Activated CD4-positive, alpha-beta T cell treated with anti-CD3 and anti-CD28 coated beads for 4 hours (primary cell): ENCODE measurements at places on chromosomes 12 and 14.

- no peak for DNase-seq
Measured at GRCh38 chr12:124401704-124402221, 106.9 kb downstream of the RFLNA start.

DNA sequence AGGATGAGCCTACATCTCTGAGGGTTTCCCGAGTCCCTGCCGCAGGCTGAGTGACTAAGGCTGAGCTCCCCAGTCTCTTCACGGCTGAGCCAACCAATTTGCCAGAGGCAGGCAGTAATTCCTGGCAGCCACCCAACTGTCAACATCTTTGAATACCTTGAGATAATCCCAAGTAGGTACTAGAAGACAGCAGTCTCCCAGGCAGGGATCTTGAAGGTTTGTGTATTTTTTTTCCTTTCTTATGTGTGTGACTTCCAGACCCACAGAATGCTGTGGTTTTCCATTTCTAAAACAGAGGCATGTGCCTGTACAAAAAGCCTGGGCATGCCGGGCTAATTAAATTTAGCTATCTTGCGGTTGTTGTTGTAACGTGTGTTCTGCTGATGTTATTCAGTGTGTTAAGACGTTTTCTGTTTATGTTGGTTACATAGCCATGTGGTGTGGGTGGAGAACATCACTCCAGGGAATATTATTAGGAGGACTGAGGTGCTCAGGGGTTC is 155.5 kb downstream of the ANO2 start:
- no peak for DNase-seq

DNA sequence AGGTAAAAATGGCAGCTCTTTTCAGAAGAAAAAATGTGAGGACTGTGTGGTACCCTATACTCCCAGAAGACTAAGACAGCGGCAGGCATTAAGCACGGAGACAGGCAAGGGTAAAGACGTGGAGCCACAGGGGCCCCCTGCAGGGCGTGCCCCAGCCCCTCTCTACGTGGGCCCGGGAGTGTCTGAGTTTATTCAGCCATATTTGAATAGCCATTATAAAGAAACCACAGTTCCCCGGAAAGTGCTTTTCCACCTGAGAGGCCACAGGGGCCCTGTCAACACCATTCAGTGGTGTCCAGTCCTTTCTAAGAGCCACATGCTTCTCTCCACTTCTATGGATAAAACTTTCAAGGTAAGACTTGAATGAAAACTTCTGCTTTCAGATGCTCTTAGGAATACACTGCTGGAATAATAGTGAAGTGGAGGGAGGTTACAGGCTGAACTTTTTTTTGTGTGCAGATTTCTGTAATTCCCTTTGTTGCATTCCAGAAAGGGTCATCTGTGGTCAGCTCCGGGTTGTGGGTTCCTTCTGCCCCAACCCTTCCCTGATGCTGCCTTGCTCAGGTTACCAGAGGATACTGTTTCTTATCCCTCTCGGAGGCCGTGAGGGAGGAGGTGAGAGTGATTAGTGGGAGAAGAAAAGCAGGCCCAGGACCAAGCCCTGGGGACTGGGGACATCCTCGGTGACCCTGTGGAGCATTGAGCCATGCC is 58.4 kb downstream of the SLC25A47 start:
- DNase-seq = no peak

DNA sequence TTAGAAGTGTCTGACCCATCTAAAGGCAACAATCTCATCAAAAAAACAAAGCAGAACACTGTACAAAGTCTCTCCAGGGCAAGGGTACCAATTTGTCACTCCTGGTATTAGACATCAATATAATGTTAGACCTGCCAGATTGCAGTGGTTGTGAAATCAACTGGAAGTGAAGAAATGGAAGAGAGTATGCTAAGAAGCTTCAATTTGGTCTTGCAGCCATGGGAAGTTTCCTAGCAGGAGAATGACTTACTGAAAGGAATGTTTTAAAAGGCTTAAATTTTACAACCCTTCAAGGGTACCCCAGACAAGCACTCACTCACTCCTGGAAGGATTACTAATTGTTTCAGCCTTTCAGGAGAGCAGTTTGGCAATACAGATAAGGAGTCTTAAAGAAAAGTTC is 18.9 kb downstream of the LLPH start:
- no peak for DNase-seq

- DNase-seq = no peak
Measured at GRCh38 chr14:22487941-22488340, 101.1 kb downstream of the DAD1 start.

GRCh38 chr14:101369194-101369915 is 191.9 kb upstream of the DIO3 start:
- no peak for DNase-seq

- no peak for DNase-seq
Measured at GRCh38 chr12:13472690-13473089, 276.2 kb downstream of the EMP1 start.

DNA sequence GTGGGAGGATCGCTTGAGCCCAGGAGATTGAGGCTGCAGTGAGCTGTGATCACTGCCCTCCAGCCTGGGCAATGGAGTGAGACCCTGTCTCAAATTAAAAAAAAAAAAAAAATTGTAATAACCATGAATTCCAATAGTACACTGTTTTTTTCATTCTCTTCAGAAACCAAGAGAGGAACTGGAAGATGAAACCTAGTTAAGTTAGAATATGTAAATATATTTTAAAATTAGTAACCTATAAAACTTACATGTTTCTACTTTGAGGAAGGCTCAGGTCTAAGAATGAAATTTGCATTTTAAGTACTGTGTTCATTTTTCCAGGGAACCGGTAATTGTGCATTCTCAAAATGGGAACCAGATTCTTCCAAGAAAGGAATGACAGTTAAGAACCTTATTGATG is 18.8 kb downstream of the KNTC1 start:
- DNase-seq = no peak

DNA sequence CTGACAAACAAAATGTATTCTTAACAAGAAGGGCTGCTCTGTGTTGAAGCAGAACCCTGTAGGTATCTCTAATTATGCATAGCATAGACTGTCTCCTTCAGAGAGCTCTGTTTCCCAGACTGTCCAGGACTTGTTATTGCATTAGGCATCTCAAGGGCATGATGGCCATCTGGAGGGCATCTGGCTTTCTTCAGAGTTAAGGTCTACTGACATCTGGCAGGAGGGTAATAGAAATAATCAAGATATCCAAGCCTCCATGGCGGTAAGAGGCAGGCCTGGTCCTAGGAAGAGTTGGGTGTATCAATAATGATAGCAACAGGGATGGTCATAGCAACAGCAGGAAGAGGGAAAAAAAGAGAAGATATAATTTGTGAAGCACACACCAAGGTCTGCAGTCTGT is 161.2 kb downstream of the TTC8 start:
- DNase-seq = no peak

DNA sequence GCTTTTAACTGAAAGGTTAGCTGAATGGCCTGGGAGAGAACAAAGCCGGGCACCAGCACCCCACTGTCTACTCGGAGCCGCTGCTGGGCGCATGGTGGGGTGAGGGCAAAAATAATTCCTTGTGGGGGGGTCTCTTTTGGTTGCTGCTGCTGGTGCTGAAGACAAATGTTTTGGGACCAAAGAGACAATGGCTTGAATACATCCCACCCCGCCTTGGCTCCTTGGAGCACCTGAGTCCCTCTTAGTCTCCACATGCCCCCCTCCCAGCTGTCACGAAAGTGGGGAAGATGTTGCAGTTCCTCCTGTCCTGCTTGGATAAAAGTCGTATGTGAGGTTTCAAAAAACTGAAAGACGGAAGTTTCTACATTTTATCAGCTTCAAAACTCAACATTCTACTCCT is 85.0 kb downstream of the PIWIL1 start:
- DNase-seq = no peak

DNA sequence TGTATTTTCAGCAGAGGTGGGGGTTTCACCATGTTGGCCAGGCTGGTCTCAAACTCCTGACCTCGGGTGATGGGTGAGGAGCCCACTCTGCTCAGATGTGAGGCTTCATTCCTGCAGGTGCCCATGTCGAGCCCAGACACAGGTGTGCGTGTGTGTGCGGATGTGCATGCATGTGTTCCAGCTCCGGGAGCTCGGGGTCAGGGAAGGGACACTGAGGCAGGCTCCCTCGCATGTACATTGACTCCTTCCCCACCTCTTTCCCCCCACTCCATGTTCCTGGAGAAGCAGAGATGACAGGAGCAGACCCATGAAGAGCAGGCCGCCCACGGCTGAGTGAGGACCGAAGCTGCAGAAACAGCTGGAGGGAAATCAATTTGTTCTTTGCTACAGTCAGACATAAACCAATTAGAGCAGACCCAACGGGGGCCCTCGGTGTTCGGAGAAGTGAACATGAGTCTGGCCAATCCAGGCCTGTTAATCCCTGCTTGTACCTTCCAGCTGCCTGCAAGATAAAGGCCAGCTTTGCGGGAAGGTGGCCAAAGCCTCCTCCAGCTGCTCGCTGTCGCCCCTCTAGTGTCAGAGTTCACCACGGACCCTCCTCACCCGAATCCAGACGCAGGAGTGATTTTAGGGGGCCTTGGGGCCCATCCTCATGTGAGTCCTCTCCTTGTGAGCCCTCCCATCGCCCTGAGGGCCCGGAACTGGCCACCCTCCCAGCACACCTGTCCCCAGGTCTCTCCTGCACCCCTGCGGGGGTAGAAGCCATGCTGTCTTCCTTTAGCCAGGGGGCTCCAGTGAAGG is 321.0 kb upstream of the RTL1 start:
- no peak for DNase-seq

GRCh38 chr12:129873111-129873832 is 30.6 kb downstream of the TMEM132D start:
- DNase-seq = no peak

- DNase-seq = no peak
Measured at GRCh38 chr12:76346798-76347420, 1.3 kb downstream of the BBS10 start.

DNA sequence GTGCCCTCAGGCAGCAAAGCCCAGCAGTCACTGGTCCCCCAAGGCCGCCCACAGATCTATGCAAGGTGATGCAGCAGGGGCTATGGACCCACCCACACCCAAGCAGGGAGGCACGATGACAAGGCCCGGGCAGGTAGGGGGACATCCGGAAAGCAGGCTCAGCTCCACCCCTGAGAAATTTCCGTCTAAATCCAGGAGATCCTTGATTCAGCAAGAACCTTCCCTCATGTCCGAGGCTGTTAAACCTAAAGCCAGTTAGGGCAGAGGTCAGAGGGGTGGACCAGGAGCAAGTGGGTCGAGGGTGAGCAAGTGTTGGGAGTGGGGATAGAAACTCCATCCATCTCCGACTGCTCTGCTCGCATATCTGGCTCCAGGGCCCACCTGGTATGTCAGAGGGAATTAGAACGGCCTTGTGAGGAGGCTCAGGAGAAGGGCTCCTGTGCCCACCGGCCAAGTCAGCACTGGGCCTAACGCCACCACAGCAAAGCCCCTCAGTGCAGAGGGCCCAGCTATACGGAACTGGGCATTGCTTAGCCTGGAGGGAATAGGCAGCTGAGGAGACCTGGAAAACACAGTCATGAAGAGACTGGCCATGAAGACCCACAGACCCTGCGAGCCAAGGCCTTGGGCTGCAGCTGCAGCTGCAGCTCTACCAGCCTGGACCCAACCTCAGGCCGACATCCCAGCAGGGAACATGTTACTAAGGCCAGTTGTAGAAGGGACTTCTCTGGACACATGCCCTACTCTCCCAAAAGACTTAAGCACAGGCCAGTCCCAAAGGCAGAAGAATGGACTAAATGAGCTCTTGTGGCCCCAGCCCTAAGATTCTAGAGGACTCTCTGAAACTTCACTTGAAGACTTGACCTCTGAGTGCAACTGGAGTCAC is 34.3 kb downstream of the DAD1 start:
- DNase-seq = no peak
